Stimulated activated naive CD8-positive, alpha-beta T cell treated with anti-CD3 and anti-CD28 coated beads, Interleukin-15, Interleukin-2, amounts not matched to agents 100 U/mL and 50 U/mL, for 24 hours (primary cell): ENCODE measurements at places on chromosomes 1 and 21.

GRCh38 chr1:207863893-207864535, 46.9 kb downstream of the CD34 start:
- DNase-seq, result peak; percentile 49

DNA sequence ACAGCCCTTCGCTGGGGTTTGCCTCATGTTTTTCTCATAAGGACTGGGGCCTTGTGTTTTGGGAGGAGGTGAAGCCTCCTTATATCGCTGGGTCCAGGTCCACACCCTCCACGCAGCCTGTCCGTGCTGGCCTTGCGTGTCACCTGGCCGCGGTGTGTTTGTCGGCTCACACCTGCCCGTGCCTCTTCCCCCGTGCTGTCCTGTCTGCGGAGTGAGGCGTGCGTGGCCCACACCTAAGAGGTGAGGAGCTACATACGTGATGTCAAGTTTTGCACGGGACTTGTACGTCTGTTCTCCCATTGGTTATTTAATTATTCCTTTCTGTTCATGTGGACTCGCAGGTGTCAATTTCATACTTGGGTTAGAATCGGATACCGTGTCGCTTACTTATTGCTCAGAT, 30.7 kb downstream of the PRKCZ start:
- no peak for DNase-seq

GRCh38 chr1:82578086-82578726, 777.5 kb downstream of the ADGRL2 start:
- no peak for DNase-seq

DNA sequence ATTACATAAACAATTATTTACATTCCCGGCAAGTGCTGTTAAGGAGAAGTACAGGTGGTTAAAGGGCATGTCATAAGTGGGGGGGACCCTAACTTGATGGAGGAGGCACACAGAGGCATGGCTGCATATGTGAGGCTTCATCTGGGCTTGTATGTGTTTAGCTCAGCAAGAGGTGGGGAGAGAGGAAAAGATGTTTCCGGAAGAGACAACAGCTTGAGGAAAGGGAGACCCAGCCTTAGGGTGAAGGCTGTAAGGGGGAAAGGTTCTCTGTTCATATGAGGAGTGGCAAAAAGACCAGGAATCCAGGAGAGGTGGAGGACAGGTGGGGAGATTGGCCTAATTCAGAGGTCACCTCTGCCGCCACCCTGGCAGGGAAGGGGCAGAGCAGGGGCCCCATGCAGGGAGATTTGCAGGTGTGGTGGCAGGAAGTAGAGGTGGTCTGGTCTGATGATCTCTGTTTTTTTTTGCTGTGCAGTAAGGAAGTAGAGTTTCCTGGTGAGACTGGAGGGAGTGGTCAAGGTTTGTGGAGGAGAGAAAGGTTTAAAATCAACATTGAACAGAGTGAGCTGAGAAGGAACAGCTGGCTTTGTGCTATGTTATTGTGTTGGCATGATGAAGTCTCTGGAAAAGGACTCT, 9.0 kb downstream of the TRAF5 start:
- no peak for DNase-seq

DNA sequence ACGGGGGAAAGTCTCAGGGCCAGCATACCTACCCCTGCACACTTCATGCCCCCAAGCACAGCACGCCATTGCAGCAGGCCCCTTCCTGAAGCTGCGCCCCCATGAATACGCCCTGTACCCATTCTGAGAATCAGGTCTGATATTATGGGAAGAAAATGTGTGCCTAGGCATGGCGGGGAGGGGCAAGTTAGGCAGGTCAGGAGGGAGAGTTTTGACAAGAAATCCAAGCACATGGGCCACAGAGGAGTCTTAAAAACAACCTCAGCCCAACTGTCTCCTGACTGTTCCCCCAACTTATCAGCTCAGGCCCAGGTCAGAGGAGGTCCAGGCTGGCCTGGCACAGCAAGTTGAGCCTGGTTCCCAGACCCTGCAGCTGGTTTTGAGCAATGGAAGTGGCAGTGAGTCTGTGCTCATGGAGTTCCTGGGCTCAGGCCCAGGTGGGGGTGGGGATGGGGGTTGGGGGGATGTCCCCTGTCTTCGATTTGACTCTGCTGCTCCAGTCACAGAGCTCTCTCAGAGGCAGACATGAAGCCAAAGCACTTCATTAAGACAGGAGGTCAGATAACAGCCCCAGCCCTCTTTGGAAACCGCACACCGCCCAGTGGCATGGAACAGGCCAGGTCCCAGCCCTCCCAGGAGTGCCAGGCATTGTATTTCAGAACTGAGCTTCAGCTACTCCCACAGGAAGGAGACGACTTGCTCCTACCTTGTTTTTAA, 20.6 kb upstream of the BCAR3 start:
- no peak for DNase-seq

GRCh38 chr1:155007251-155007828, 4.7 kb downstream of the ZBTB7B start:
- DNase-seq, result no peak

DNA sequence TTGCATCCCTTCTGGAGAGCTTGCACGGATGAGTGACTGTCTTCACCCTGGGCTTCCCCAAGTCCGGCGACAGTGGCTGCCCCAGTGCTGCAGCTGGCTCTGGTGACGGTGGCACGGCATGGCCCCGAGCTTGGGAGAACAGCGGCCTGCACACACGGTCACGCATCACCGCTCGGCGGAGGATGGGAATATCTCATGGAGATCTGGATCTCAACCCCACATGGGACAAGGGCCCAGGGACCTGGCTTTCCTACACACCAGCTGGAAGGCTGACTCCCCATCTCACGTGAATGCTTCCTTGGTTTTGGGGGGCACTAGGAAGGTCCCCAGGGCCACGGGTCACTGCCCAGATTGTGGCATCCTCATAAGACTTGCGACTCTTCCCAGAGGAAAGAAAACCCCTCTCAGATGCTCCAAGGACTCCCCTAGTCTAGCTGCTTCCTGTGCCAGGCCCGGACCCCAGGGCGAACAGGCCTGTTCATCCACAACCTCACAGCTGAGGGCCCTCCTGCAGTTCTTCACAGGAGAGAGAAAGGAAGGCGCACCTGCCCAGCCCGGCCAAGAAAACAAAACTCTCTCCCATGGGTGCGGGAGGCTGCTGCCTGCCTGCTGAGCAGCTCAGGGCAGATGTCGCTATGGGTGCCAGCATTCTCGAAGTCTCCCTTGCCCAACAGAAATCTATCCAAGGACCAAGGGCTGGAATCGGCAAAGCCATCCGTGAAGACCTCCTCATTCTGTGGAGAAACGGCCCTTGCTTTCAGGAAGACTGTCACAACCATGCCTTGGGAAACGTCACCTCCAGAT, 9.9 kb downstream of the CFAP410 start:
- no peak for DNase-seq
